ENCODE measurements at places on chromosomes 13 and 19. TPM values are rescaled to one million over a fixed set of nuclear protein-coding genes. Genes with fewer than 3 reads are reported as not detected.

PGLYRP1 gene
- not detected for total RNA-seq

- DNase-seq, result no peak
Observed at GRCh38 chr13:87280139-87280538, 391.0 kb upstream of the SLITRK5 start.

GRCh38 chr13:23510979-23511735 is 59.1 kb upstream of the TNFRSF19 start:
- DNase-seq, result no peak

- DNase-seq, result no peak
Observed at GRCh38 chr13:38908574-38908973, 82.1 kb downstream of the STOML3 start.

CABP5 gene
- total RNA-seq, result not detected

ALG11 gene
- total RNA-seq, result 25.8 TPM

GRCh38 chr13:73714522-73714921 is 419.7 kb downstream of the KLF12 start:
- no peak for DNase-seq

GRCh38 chr13:41563341-41563983 is 106.1 kb downstream of the RGCC start:
- no peak for DNase-seq

GRCh38 chr19:11576227-11576626 is 1.2 kb downstream of the ACP5 start:
- no peak for DNase-seq

GRCh38 chr13:97460004-97460775 is 26.2 kb downstream of the RAP2A start:
- no peak for DNase-seq

DNA sequence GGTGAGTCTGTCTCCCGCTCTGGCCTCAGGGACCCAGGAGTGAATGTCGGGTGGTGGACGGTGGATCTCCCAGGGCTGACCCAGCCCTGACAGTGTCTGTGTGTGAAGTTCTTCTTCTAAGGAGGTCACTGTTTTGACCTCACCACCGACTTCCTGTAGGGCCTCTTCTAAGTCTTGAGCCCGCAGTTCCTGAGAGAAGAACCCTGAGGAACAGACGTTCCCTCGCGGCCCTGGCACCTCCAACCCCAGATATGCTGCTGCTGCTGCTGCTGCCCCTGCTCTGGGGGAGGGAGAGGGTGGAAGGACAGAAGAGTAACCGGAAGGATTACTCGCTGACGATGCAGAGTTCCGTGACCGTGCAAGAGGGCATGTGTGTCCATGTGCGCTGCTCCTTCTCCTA is at the start of gene SIGLEC7:
Gene SIGLEC7 (plus strand): TSS at position 183 of the 400 bp plus-strand sequence. CDS start 69 bp downstream, at position 252.
- DNase-seq, result no peak

GRCh38 chr13:46587807-46588418 is 34.9 kb downstream of the LRCH1 start:
- DNase-seq, result no peak

- no peak for DNase-seq
Observed at GRCh38 chr13:69921156-69921555, 186.5 kb upstream of the ATXN8OS start.

DNA sequence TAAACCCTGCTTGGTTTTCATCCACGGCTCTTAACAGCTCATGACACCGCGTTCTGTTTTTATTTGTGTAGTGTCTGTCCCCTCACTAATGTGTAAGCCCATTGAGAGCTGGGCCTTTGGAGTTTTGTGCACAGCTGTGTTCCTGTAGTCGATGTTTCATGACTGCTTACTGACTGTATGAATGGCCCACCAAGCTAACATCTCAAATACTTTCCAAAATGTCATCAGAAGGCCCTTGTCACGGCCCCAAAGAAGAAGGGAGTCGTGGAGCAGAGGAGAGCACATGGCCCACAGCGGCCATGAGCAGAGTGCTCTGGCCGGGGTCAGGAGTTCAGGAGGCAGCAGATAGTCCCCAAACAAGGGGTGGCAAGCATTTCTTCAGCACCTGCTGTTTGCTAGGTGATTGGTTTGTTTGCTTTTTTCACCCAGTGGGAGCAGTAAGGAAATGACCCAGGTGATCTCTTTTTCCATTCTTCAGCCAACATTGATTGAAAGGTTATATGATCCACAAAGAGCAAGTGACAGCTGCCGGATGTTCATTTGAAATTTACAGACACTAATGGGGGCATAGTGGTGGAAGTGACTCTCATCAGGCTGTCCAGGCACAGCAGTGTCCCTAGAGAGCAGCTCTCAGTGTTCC is 315.2 kb downstream of the ATP8A2 start:
- DNase-seq, result no peak

- DNase-seq, result no peak
Observed at GRCh38 chr19:30403203-30403985, 31.2 kb downstream of the ZNF536 start.

RUBCNL gene
- 0.69 TPM for total RNA-seq

ZNF99 gene
- not detected for total RNA-seq

ZNF43 gene
- total RNA-seq, result 30.2 TPM

DNA sequence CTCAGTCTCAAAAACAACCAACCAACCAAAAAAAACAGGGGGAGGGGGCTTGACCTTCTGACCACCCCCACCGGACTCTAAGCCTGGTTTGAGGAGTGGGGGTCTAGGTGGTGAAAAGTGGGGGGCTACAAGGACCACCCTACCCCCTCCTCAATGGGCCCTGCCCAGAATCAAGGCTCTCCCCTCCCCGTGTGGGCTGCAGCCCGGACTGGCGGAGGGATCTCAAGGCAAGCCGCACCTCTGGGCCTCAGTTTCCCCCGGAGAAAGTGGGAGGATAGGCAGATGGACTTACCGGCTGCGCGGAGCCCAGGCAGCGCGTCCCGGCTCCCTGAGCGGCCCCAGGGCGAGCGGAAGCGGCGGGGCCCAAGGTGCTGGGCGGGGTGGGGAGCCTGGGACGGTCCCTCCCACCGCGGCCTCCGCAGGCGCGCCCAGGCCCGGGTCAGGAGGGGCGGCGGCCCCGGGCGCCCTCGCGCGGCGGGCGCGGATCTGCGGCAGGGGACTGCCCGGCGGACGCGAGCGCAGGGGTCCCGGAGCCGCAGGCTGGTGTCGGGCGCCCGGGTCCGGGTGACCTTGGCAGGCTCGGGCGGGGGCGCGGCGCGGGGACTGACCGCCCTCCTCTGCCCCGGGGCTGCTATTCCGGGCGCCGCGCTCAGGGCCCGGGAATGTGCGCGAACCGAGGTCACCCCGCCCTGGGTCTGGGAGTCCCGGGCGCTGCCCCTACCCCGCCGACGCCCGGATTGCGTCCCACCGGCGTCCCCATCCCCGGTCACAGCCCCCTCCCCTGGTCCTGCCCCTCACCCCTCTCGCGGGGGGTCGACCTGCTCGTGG is at the start of gene ADAMTSL5:
Gene ADAMTSL5 (minus strand): TSS at position 349 of the 828 bp plus-strand sequence. CDS start 2,076 bp downstream, outside the sequence.
- DNase-seq, result peak; percentile 61

SYNE4 gene
- total RNA-seq, result 1.6 TPM

DNA sequence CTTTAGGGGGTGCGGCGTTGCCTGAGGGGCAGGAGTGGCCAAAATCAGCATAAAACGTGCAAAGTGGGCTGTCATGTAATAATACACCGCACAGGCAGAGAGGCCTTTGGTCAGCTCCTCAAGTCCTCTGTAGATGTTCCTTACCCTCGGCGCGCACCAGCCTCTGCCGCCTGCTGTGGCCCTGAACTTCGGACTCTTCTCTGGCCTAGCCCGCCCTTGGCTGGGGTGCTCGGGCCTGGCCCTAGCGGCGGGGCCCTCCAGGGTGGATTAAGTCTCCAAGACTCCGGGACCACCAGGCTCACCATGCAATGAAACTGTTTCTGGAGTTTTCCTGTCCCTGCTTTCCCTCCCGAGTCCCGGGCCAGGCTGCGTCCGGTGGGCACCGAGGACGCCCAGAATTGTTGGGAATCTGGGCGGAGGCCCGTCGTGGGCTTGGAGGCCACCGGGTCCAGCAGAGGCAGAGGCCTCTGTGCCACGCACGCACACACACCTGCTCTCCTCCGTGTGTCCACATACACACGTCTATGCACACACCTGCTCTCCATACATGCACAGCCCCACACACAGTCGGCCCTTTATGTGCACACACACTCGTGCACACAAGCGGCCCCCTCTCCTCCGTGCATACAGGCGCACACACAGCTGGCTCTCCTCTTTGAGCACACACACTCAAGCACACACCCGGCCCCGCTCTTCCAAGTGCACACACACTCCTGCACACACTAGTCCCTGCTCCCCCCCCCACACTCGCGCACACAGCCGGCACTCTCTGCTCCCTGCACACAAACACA is 1.5 kb upstream of the TFDP1 start:
- no peak for DNase-seq

SLC10A2 gene
- not detected for total RNA-seq

- DNase-seq, result no peak
Observed at GRCh38 chr13:88701551-88701950, 1030.4 kb downstream of the SLITRK5 start.

Data from CD4-positive, alpha-beta T cell (primary cell).